ENCODE measurements at places on chromosomes 3 and 15.
A peak's percentile ranks its signal among the peaks of the same experiment; 100 is the strongest.

DNA sequence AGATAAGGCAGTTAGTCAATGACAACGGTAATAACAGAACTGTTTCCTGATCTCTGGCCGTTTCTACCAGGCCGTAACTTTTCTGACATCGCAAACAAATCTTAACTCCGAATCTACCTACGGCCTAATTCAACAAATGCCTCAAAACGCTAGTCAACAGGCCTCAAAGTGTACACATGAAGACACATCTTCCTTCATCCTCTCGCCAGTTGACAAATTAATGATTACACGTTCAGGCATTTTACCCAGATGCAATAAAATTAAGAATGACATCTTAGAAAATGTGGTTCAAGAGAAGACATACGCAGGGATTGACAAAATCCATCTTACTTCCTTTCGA, 1.5 kb downstream of the SFMBT1 start:
- DNase-seq, result peak; percentile 6

DNA sequence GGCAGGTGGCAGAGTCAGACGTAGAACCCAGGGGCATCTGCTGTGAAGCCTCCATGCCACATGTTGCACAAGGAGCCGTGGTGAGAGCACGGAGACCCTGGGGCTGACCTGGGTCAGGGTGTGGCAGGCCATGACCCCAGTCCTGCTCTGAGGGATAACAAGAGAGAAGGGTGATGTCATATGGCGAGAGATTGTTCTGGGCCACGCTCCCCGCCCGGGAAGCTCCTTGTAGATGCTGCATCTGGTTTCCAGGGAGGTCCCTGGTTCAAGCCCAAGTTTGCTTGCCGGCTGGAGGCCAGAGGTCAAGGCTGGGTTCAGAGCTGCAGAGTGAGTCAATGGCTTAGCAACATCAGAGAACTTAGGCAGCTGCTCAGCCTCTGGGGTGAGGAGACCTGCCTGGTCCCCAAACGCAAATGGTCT, 17.3 kb downstream of the FGD5 start:
- no peak for DNase-seq

GRCh38 chr3:39183211-39184080, 8.9 kb downstream of the XIRP1 start:
- no peak for DNase-seq

- DNase-seq, result no peak
Measured at GRCh38 chr3:182349951-182350517, 443.3 kb upstream of the ATP11B start.

DNA sequence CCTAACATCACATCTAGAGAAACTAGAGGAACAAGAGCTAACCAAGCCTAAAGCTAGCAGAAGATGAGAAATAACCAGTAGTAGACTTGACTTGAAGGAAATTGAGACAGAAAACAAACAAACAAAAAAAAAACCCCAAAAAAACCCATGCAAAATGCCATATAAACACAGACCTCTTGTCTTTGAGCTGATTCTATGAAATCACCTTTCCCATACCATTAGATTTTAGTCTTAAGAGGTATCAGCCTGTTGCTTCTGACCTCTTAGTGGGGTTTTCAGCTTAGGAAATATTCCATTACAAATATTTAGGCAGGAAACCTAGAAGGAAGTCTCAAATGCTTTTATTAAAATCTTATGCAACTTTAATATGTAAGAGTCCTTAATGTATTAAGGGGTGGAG, 23.9 kb upstream of the ST3GAL6 start:
- DNase-seq, result no peak

DNA sequence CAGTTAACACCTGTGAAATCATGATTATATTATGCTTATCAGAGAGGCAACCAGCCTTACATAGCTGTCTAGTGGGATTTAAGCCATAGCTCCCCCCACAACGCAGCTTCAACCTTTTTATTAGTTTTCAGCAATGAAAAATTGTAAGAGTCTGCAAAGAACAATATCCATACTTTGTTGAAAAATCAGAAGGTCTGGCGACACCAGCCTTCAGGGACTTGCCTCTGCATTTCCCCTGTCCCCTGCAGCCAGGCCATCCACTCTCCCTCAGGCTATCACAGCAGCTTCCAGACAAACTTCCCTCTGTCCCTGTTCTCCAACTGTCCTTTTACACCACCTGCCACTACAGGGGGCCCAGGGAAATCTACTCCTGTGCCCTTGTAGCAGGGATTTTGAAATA, 59.9 kb downstream of the SSUH2 start:
- no peak for DNase-seq

- no peak for DNase-seq
Measured at GRCh38 chr15:73389539-73389938, 20.8 kb upstream of the HCN4 start.

GRCh38 chr3:14137004-14137403, 12.2 kb downstream of the TMEM43 start:
- no peak for DNase-seq

DNA sequence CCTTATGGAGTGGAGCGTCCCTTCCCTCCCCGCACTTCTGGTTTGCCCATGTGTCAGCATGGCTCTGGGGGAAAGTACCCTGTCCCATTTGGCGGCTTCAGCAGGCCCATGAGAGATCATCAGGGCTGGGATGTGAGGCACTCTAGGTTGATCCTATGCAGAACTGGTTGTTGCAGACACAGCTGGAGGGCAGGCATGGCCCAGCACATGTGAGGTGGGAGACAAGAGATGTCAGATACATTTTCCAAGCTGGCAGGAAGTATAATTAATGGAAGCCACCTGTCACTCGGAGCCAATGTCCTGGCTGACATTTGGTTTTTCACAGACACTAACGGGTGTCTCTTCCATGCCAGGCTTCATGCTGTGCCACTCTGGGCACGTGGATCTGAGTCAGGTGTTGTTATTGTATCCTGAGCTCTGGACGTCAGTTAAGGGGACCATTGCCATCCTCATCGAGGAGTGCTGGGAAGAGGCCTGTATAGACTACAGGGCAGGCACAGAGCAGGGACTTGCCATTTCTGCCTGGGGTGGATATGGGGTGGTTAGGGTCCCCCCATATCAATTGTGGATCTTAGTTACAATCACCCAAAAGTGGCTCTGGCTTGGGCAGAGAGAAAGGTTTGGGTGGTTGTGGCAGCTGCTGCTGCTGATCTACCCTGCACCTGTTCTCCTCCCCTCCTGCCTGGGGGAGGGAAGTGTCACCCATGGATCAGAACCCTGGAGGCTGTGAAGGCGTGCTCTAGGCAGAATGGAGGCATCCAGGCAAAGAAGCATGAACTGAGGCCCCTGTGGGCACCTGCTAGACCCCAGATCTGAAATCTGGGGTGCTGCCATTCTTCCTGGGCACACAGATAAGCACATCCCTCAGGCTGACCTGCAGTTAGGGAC, 140.7 kb downstream of the FBLN2 start:
- DNase-seq, result no peak

GRCh38 chr3:12433823-12434222, 50.5 kb upstream of the TSEN2 start:
- DNase-seq, result no peak

DNA sequence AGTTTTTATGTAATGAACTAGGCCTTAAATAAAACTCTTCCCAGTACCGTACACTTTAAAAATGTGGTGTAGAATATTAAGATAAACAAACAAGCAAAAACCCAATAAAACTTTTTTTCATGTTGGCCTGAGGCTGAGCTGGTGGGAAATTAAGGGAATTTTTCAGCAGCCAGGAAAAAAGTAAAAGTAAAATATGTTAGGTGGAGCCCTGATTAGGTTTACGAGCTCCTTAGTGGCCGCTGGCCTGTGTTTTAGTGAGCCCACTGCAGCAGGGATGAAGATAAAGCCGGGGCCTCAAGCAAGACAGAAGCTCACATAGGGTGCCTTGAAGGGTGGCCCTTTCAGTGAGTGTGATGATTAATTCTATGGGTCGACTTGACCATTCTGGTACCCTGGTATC, 16.1 kb upstream of the ARL14 start:
- no peak for DNase-seq

GRCh38 chr3:55630280-55630920, 143.3 kb upstream of the WNT5A start:
- DNase-seq, result no peak

DNA sequence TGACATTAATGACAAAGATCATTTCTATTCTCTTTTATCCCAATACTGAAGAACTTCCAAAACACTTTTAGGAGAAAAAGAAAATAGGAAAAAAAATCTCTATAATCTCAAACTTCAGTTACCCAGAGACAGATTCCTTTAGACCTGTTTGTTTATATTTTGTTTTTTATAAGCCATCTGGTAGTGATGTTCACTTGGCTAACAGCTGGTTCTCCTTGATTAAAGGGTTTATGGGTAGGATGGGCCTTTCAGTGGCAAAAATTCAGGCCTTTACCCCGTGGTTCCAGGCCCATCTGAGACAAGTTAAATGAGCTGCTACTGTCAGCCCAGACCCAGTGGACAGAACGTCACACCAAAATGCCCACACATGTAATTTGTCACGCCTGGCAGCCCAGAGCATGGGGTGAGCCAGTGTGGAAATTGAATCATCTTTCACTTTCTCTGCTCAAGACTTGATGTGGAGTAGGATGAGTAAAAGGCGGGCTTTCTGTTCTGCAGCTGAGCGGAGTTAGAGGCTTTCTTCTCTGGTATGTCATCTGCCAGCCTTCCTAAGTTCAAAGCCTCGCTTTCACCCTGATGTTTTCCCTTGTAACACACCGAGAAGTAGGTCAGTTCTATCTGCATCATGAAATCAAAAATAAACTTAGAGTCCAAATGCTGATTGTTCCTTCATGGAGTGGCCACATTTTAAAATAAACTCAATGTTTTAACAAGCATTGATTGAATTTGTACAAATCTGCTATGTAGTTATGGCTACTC, 62.5 kb upstream of the SKOR1 start:
- no peak for DNase-seq

DNA sequence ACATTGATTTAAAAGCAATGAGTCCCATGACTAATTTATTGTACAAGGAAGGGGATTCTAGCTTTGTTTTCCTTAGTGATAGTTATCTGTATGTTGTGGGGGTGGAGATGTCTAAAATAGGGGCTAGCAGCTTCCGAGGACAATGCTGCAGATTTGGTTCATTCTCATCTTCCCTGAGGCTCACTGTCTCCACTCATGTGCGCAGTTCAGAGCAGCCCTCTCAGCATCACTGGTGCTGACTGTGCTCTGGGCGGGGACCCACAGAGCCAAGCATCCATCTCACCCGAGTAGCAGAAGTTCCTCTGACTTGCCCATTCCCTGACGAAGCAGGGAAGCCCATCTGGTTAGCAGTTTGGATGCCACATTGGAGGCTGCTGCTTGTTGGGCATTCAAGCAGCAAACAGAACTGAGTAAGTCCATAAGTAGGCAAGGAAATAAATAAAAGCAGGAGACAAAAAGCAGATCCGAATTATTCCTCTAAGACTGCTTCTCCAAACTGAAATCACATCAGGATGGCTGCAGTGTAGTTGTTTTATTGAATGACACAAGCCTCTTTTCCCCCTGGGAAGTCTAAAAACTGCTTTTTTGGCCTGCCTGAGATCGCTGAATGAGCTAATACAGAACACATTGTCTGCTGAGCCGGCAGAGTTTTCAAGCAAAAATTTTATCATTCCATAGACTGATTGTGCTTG, 27.5 kb downstream of the RARB start:
- DNase-seq, result peak; percentile 1

GRCh38 chr3:156260331-156260730, 140.0 kb downstream of the KCNAB1 start:
- no peak for DNase-seq

DNA sequence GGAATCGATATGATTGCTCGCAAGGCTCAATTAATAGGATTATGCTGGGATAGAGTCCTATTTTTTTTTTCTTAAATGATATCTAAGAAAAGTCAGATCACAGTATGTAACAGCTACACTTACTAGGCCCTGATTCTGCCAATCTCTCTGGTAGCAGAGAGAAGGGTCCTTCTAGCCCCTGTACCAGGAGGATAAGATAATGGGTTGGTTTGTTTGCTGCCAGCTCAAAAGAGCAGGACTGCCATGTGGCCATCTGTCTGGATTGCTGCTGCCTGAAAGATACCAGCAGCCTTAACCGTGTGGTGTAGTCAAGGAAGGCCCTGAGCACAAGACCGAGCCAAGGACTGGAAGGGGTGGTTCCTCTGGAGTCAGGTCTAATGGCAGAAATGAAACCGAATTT, 236.4 kb downstream of the KLF13 start:
- DNase-seq, result no peak

GRCh38 chr3:122310361-122310760, 14.7 kb upstream of the CSTA start:
- DNase-seq, result no peak

GRCh38 chr3:4401441-4401840, 65.6 kb downstream of the SUMF1 start:
- no peak for DNase-seq

DNA sequence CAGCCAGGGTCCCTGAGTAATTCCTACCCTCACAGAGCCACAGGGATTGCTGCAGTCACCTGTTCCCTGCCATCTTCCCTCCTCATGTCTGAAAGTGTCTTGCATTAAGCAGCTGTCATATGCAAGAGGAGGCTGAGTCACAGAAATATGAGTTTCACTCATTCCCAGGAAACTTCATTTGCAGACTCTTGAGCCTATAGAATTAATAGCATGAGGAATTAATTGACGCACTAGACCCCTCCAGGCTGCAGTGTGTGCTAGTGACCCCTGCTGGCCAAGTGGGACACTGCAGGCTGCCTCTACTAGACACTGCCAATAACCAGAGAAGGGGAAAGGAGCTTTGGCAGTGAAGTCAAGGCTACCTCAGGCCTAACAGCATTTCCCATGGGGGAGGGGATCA, 50.6 kb upstream of the SLC6A1 start:
- DNase-seq, result no peak

DNA sequence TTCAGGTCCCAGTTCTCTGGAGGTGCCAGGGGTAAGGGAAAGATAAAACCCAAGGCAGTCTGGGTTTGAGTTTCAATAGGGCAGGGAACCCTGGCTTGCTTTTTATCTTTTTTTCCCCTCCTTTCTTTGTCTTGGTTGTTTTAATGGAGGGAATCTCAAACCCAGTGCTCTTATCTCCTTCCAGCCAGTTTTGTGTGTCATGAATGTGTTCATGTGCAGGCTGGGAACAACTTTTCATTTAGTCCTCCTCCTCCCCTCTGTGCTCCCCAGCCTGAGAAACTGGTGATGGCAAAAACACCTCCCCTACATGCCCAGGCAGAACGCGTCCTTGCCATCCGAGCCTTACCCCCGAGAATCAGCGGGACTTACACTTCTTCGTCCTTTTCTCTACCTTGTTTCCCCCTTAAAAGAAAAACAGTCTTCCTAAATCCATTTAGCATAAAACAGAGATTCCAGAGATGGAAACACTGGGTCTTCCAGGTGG, 10.9 kb downstream of the SEMA3G start:
- DNase-seq, result no peak

DNA sequence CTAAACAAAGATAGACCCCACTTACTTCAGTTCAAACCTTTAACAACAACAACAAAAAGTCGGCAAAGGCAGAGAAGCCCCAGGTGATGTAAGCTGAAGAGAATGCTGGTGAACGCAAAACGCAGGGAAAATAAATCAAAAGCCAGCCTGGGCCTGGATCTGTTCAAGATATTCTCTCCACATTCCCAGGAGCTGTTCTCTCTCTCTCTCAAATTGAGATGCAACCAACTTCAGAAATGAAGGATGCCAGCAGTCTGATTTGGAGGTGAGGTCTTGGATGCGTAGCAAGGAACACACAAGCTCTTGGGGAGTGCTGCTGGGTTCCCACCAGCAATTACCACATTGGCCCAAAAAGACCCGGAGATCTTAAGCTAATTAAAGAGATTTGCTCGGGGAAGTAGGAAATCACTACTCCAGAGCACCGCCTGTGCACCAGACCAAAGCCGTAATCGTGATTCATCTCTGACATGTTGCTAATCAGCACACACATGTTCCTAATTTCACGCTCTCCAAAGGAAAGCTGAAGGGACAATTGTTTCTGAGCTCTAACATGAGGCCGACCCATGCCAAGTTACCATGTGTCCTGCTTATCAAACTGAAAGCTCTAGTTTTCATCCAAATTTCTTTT, 37.1 kb downstream of the IL17RD start:
- no peak for DNase-seq
